ENCODE measurements at places on chromosomes 13 and 19.

GRCh38 chr13:22948421-22948820 lies 232.4 kb upstream of the SGCG start:
- DNase-seq = no peak

DNA sequence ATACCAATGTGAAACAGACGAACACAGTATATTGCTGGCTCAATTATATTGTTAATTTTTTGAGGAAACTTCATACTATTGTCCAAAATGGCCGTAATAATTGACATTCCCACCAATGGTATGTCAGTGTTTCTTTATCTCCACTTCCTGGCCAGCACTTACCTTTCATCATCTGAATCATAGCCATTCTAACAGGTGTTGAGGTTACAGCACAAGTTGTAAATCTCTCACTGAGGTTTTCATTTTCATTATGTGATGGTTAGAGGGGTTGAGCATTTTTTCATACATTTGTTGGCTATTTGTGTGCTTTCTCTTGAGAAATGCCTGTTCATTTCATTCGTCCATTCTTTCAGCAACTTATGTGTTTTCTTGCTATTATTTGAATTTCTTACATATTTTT lies 824.0 kb downstream of the UQCRFS1 start:
- no peak for DNase-seq

DNA sequence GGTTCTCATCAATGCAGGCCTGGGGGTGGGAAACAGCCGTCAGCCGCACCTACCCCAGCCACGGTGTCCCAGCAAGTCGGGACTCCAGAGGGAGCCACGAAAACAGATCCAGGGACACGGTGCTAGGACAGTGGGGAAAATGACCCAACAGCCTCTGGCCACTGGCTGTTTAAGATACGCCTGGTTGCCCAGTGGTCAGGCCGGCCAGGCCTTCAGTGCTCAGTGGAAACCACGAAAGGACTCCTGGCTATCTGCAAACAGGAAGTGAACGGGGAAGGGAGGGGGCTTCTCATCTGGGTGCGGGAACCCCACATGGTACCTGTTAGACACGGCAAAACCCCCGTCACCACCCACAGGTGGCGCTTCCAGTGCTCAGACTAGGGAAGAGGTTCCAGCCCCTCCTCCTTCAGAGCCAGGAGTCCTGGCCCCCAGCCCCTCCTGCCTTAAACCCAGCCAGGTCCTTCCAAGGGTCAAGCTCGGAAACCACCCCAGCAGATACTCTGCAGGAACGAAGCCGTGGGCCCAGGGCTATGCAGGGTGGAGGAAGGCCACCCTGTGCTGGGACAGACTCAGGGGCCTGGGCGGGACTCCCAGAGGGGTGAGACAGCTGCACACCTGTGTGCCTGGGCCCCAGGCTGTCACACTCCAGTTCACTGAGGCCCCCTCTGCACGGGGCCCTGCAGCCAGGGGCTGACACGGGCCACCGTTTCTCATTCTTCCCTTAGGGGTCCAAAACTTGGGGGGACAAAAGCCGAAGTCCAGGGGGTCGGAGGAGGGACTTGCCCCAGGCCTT lies 4.5 kb downstream of the PPP1R12C start:
- DNase-seq = no peak

GRCh38 chr19:58154287-58154678 lies 3.7 kb upstream of the ZNF329 start:
- peak; percentile 16 for DNase-seq

DNA sequence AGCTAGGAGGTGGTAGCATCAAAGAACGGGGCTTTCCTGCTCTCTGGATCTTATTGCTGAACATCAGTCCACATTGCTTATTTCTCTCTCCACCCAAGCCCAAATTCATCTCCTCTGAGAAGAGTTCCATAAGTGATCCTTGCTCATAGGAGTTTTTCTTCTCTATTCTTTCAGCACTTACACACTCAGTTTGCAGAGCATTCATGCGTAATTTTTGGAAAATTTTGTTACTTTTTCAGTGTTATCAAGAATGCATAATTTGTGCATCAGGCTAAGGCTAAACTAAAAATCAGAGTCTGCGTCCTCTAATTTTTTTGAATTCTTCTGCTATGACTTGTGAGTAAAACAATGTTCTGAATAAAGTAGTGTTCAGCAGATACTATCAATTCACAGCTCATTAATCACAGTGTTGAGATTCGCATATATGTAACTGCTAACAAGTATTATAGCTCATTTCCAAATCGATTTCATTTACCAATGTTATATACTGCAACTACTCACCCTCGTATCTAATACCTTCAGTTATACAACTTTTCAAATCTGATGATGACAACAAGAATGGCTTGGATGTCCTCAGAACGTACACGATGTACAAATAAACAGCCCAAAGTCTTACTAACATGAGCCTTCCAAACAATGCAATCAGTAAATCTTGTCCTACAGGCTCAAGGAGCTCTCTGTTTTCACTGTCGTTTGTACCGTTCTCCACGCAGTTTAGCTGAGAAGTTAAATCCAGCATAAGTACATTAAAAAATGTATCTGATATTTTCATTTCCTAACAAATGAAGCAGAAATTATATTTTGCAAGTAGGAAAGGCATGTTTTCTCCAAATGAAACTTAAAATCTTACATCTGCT lies 36.4 kb upstream of the STARD13 start:
- DNase-seq = peak; percentile 11

All from midbrain (tissue), 1 donor.